A549 treated with GW870086 at 1 μM for 4 hours (cell line): ENCODE measurements at places on chromosomes 2 and 18. TPM values are rescaled to one million over a fixed set of nuclear protein-coding genes. Genes with fewer than 3 reads are reported as not detected.

Gene ZNF142
- 12.4 to 18.9 TPM (median 17.5 TPM) in 5 replicates for total RNA-seq

Gene ARHGAP28
- 0.02 to 0.08 TPM (median 0.03 TPM) in 3 of 5 replicates, not detected in the others for total RNA-seq

Gene CCDC138
- 7.2 to 9.8 TPM (median 7.5 TPM) in 5 replicates for total RNA-seq

Gene DNAH6
- total RNA-seq = 0.03 to 0.10 TPM (median 0.07 TPM) in 4 of 5 replicates, not detected in the other

Gene UGT1A3
- 0.07 TPM in 1 of 5 replicates, not detected in the others for total RNA-seq

Gene CENPA
- 39.4 to 55.7 TPM (median 51.1 TPM) in 5 replicates for total RNA-seq

Gene VWC2L
- not detected in 5 replicates for total RNA-seq

Gene STEAP3
- 52.3 to 66.5 TPM (median 62.4 TPM) in 5 replicates for total RNA-seq

Gene ZNF2
- 2.6 to 4.5 TPM (median 3.4 TPM) in 5 replicates for total RNA-seq

Gene XRCC5
- 164 to 202 TPM (median 183 TPM) in 5 replicates for total RNA-seq

Gene TACR1
- 0.06 to 0.23 TPM (median 0.07 TPM) in 3 of 5 replicates, not detected in the others for total RNA-seq

Gene GNAL
- total RNA-seq = 5.1 to 8.0 TPM (median 6.4 TPM) in 5 replicates

Gene FBLN7
- 0.37 to 0.70 TPM (median 0.63 TPM) in 5 replicates for total RNA-seq

Gene MAL
- total RNA-seq = not detected in 5 replicates

Gene FEV
- total RNA-seq = not detected in 5 replicates

Gene LBX2
- 1.8 to 4.3 TPM (median 3.0 TPM) in 5 replicates for total RNA-seq
